ENCODE measurements at places on chromosomes 7 and 10.
A peak's percentile ranks its signal among the peaks of the same experiment; 100 is the strongest.

- no peak for DNase-seq
These were observed 247.2 kb upstream of the CTBP2 start for GRCh38 chr10:125407557-125407956.

- no peak for DNase-seq
These were observed 385.5 kb downstream of the SFMBT2 start for GRCh38 chr10:7025296-7025695.

- DNase-seq, result no peak
These were observed 414.0 kb upstream of the MKI67 start for GRCh38 chr10:128540128-128540762.

- DNase-seq, result no peak
These were observed 375.9 kb downstream of the DNAJB6 start for GRCh38 chr7:157712666-157713235.

DNA sequence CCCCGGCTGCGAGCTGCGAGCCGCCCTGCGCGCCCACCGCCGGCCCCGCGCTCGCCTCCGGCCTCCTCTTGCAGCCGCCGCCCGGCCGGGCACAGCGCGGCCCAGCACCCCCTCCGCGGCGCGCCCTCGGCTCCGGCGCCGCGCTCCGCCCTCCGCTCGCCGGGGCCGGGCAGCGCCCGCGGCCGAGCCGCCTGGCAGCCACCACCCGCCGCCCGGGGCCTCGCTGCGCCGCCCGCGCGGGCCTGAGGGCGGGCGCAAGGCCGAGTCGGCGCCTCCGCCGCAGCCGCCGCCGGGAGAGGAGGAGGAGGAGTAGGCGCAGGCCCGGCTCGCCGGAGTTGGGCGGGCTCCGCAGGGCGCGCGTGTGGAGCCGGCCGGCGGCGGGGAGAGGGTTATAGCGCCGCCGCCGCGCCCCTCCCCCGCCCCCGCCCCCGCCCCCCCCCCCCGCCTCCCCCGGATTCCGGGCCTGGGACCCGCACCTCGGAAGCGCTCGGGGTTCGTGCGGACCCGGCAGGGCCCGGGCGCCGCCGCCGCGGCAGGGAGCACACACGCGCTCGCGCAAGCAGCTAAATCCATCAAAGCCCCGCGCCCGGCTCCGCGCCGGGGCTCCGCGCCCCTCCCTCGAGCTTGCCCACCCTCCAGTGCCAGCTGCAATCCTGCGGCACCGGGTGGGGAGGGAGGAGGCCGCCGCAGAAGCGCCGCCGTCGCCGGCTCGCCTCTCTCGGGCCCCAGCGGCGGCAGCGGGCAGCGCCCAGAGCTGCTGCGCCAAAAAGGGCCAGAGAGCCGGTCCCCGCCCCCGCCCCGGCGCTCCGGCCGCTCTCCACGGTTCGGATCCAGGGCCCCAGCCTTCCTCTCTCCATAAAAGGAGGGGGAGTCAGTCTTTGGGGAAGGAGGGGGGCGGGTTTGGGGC, at the start of gene PDGFA:
Gene PDGFA (minus strand): TSS at position 363 of the 907 bp plus-strand sequence. CDS start 845 bp downstream, outside the sequence.
- DNase-seq, result peak; percentile 63

- no peak for DNase-seq
These were observed 1011.3 kb downstream of the XPNPEP1 start for GRCh38 chr10:108911814-108912541.

DNA sequence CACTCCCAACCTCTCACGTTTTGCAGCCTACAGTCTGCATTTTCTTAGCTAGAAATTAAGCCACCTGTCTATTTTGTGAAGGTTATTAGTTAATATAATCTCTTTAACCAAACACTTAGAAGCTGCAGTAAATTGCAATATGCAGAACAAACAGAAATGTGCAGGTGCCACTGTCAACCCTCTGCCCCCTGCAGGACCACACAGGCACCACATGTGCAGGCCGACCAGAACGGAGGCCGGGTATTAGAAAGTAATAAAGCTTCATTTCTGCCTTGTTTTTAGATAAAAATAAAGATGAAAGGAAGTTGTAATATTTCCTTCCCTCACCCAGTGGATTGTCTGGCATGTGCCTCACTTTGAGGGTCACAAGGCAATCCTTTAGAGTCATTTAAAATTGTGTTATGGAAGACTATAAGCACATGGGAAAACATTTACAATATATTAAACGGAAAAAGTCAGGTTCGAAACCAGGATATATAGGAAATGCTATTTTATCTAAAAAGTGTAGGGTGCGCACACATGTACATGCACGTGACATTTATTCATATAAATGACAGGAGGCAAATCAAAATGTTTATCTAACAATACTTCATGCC, 158.2 kb downstream of the ARHGAP12 start:
- DNase-seq, result peak; percentile 71

- DNase-seq, result no peak
These were observed 259.0 kb downstream of the CXCL12 start for GRCh38 chr10:44125879-44126278.

GRCh38 chr10:43218951-43219837, 47.7 kb downstream of the RASGEF1A start:
- no peak for DNase-seq

DNA sequence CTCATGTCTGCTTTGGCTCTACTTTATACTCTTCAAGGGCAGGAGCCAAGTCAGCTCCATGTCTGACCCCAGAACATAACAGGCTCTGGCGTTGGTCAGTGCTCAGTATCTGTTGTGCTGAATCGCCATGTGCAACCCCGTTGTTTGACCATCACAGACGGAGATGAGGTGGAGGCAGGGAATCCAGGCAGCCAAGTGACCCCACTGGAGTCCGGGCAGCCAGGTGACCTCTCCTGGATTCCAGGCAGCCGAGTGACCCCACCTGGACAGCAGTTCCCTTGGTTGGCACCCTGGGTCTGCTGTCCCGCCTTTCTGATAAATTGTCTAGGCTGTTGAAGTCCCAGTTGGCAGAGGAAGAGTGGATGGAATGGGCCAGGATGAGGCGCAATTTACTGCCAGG, 232.2 kb downstream of the TCERG1L start:
- DNase-seq, result no peak

DNA sequence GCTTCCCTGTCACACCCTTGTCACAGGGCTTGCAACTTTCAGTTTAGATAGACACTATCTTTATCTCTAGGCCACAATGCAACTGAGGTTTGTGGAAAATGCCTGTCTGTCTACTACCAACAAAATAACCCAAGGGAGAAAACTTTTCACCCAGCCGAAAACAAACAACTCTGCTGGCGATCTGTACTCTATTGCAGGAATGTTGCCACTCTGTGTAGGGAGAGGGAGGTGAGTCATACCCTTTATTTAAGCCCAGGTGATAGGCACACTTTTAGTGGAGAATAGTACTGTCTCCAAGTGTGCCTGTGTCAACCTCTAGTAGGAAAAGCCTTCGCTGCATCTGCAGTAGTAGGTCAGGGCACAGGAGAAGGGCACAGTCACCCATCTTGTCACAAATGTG, 108.3 kb downstream of the SLC25A40 start:
- no peak for DNase-seq

DNA sequence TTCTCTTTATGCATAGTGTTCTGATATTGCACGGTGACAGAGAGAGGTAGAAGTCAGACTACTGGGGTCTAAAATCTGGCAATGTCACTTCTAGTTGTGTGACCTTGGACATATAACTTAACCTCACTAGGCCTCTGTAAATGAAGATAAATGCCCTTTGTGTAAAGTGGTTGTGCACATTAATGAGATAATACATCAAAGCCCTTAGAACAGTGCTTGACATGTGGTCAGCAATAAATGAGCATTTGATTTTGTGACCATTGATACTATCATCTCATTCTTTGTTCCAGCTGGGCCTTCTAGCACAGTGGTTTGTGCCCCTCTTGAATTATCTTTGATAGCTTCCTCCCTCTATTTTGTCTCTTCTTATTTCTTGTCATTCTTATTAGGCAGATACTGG, 74.1 kb upstream of the C10orf90 start:
- DNase-seq, result no peak

GRCh38 chr7:8172372-8173354, 89.3 kb downstream of the ICA1 start:
- DNase-seq, result no peak

DNA sequence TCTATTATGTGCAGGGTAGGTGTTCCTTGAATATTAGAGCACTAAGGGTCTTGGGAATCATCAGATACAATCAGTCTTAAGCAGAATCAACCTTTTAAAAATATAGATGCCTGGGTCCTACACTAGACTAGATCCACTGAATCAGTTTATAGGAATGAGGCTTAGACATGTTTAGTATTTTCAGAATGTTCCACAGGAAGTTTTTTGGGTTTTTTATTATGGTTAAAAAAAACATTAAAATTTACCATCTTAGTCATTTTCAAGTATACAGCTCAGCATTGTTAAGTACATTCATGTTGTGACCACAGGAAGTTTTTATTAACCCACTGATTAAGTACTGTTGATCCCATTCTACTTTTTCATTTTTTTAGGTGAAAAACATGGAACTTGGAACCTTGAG, 135.7 kb downstream of the LCOR start:
- no peak for DNase-seq

GRCh38 chr7:95925971-95926370, 153.6 kb downstream of the DYNC1I1 start:
- no peak for DNase-seq

GRCh38 chr10:123993534-123994416, 99.6 kb downstream of the CHST15 start:
- DNase-seq, result peak; percentile 15

- no peak for DNase-seq
These were observed 60.0 kb downstream of the ANLN start for GRCh38 chr7:36449685-36450084.

GRCh38 chr7:4753598-4754432, 21.6 kb upstream of the AP5Z1 start:
- peak; percentile 90 for DNase-seq

DNA sequence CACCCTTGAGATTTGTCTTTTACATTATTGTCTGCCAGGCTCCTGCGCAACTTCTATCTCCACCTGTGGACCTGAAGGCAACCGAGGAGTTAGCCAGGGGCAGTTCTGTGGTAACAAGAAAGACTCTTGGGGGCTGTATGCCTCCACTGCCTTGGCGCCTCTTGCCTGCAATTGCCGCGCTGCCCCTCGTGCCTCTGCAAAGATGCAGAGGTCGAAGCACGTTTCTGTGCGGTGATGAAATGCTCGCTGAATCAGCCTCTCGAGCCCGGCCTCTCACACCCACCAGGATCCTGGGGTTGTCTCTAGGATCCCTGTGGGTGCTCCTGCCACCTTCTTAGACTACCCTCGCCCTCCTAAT, 486 bp upstream of the LHFPL3 start:
- DNase-seq, result peak; percentile 14

- DNase-seq, result no peak
These were observed 15.4 kb downstream of the PIP4K2A start for GRCh38 chr10:22698941-22699440.

DNA sequence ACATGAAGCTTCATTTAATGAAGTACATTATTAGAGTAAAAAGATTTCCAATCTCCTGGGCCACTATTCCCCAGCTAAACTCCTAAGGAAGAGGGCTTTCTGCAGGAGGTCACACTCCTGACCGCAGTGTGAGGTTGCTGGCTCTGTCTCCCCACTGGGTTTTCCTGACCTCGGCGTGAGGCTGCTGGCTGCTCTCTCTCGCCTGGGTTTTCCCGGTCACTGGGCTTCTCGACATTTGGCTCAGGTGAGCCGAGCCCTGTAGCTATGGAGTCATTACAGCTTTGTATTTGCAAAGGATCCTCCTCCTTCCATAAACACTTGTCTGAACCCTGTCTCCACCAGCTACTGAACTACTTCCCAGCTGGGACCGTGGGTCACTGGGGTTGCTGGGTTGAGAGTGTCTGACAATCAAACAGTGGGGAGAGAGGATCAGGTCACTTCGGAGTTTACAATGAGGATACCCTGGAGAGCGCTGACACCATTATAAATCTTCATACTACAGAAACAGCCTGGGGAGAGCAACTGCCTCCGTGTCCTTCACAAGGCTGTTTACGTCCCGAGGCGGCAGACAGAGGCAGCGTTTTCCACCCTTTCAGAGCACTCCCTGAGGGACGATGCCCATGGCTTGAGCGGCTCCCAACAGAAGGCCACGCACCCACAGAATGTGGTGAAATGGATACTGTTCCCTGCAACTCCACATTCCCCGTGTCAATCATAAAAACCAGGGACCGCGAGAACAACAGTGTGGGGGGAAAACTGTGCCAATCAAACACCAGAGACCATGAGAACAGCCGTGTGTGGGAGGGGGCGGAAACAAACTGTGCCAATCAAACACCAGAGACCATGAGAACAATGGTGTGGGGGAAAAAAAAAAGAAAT, 226.2 kb downstream of the ZMYND11 start:
- DNase-seq, result no peak

- no peak for DNase-seq
These were observed 289.4 kb upstream of the SP8 start for GRCh38 chr7:21076054-21076453.

DNA sequence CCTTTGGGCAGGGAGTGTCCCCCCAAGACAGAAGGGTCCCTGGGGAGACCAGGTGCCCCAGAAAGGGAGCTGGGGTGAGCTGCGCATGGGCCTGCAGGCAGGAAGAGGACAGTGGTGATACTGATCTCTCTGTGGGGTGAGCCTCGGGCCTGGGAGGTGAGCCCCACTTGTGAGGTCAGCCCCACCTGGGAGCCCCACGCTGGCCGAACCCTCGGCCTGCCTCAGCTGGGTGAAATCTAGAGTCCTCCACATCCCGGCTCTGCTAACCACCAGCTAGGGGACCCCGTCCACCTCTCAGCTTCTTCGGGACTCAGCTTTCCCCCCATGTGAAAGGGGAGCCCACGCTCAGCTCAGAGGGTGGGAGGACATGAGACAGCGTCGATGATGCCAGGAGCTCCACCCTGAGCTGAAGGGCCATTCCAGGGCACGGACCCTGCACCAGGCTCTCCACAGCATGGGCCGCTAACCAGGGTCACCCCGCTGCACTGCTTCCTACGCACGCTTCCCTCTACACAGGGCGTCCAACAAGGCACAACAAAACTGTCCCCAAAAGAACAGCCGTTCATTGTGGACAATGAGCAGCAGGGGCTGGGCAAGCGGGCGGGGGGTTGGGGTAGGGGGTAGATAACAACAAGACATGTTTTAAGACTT, 48.7 kb downstream of the CAMK2B start:
- DNase-seq, result no peak

DNA sequence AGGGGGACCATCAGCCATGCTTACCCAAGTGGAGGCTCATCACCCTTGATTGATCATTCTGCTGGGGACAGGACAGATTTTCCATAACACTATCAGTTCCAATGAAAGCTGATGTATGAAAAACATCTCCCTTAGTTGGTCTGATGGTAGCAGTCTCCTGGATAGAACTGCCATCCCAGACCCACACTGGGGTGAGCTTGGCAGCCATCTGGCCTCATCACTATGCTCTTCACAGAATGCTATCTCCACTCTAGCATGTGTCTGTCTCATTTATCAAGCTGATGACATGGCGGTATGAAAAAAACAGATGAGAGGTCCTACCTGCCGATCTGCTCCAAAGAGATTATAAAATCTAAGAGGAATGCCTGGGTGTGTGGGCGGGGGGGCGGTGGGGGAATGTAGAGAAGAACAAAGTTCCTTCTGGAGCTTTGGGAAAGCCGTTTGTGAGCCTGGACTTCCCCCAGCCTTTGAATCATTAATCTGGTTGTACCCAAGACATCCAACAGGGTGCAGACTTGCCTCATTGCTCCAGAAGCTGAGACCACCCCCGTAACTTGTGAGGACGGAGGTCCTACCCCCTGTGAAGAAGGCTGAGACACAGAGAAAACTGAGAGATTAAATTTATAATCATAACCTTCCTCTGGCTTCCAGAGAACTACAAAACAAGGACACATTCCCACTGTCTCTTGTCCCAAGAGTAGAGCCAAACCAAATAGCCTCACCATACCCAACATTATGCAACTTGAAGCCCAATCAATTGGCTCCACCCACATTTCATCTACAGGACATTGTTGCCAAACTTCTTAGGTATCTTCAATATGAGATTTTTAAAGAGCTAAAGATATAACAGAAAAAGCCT, 340.8 kb downstream of the KCNMA1 start:
- no peak for DNase-seq

GRCh38 chr7:78642751-78643150, 810.7 kb downstream of the MAGI2 start:
- no peak for DNase-seq
